ENCODE measurements at places on chromosomes 7 and 10.

DNA sequence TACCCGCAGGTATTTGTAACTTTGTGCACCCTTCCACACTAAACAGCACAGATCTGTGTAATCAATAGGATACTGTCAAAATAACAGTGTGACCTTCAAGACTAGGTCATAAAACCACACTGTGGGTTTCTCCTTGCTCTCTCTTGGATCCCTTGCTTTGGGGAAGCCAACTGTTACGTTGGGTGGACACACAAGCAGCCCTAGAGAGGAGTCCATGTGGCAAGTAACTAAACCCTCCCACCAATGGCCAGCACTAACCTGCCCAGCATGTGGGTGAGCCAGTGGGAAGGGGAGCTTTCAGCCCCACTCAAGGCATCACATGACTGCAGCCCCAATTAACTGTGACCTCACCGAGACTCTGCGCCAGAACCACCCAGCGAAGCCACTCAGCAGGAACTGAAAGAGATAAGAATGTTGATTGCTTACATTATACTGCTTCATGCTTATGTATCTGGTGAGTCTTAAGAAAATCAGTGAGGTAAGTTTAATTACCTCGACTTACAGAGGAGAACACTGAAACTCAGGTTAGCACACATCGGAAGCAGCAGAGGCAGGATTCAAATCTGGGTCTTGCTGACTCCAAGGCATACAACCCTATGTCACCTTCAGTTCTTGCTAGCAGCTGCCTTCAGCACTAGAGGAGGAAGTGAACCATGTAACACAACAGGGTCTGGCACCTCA lies 9.4 kb upstream of the ZC3HAV1 start:
- DNase-seq = no peak

DNA sequence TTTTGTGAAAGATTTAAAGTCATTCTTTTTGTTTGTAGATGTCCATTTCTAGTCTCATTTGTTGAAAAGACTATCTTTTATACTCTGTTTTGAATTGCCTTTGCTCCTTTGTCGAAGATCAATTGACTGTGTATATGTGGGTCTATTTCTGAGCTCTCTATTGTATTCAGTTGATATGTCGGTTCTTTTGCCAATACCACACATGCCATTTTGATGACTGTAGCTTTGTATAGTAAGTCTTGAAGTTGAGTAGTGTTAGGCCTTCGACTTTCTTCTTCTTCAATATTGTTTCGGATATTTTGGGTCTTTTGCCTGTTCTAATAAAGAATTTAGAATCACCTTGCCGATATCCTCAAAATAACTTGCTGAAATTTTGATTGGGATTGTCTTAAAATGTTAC lies 104.5 kb downstream of the CCSER2 start:
- DNase-seq = no peak

DNA sequence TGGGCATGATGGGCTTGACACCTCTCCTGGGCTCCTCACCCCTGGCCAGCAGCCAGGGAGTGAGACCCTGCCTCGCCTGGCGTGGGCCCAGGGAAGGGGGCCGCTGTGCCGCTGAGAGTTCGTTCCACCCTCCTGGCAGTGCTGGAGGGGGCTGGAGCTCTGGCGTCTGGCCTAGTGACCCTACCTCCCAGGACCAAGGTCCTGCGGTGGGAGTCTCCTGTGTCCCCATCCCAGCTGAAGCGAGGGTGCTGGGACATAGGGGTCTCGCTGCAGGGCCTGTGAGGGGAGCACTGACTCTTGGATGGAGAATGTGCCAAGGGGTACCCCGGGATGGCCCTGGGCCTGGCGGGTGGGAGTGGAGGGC lies 1.2 kb downstream of the GTF2IRD1 start:
- no peak for DNase-seq

GRCh38 chr7:85520175-85520574 lies 333.3 kb upstream of the SEMA3D start:
- DNase-seq = no peak

GRCh38 chr10:129030996-129031843 lies 435.8 kb upstream of the MGMT start:
- DNase-seq = no peak

- DNase-seq = no peak
Observed at GRCh38 chr7:126988022-126988421, 264.7 kb downstream of the GRM8 start.

GRCh38 chr10:124713679-124714255 lies 30.4 kb downstream of the FAM53B start:
- no peak for DNase-seq

GRCh38 chr10:45096001-45096400 lies 95.3 kb downstream of the ZNF22 start:
- no peak for DNase-seq

DNA sequence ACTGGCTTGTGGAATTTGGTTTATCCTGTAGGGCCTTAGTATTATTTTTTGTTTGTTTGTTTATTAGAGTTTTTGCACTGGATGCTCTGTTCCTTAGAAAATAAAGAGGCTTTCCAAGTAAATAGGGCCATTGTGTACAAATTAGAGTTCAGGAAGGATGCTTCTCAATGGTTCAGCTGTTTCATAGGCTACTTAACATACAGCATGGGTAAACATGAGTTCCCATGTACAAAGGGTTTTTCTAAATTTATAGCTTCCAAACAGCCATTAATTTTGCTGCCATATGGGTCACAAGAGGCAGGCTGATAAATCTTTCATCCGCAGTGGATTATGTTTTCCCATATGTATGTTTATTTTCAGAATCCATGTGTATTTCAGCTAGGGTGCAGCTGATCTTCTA lies 121.6 kb upstream of the WDR11 start:
- DNase-seq = no peak

GRCh38 chr7:135666156-135666555 lies 3.8 kb downstream of the STMP1 start:
- DNase-seq = no peak

- no peak for DNase-seq
Observed at GRCh38 chr10:125134483-125134848, 25.9 kb downstream of the CTBP2 start.

DNA sequence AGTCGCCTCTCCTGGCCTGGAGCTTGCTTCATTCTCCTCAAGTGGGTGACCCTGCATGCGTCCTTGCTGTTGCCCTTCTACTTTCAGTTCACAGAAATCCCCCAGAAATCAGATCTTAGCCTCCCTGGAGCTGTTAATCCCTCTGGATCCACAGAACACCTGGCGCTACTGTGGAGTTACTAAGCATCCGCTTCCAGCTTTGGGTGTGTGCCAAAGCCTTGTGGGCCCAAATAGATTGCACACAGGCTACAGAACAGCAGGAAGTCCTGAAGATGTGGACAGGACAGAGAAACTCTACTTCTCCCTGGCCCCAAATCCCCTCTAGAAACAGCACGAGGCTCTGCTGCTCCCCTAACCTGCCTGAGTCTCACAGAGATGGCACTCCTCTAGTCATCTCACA lies 36.6 kb upstream of the PDLIM1 start:
- DNase-seq = no peak

DNA sequence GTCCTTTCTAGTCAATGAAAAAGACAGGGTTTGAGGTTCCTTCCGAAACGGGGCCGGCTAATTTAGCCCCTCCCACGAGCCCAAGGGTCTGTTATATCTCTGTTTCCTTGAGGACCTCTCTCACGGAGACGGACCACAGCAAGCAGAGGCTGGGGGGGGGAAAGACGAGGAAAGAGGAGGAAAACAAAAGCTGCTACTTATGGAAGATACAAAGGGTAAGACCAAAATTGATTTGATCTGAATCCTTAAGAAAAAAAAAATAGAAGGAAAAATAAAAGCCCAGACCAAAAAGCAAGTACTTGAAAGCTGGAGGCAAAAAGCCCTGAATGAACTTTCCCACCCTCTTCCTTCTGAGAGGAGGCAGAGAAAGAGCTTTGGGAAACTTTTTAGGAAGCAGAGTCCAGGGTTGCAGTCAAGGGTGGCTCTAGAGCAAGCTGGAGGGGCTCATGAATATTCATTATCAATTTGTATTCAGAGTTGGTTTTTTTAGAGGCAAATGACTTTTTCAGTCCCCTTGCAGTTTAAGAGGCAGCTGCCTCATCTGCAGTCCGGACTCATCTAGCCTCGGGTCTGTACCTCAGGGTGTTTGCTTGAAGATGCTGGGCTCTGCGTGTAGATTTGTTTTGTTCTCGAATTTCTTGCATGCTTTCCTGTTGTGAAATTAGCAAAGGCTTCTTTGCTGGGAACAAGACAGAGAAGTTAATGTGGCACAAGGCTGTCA lies at the start of gene ENTPD1:
Gene ENTPD1 (plus strand): TSS at position 123 of the 721 bp plus-strand sequence. CDS start 77 bp downstream, at position 200.
- DNase-seq = no peak

GRCh38 chr7:359766-360361 lies 69.9 kb downstream of the FOXL3 start:
- DNase-seq = no peak

- DNase-seq = no peak
Observed at GRCh38 chr7:105621617-105622016, 40.3 kb upstream of the EFCAB10 start.

DNA sequence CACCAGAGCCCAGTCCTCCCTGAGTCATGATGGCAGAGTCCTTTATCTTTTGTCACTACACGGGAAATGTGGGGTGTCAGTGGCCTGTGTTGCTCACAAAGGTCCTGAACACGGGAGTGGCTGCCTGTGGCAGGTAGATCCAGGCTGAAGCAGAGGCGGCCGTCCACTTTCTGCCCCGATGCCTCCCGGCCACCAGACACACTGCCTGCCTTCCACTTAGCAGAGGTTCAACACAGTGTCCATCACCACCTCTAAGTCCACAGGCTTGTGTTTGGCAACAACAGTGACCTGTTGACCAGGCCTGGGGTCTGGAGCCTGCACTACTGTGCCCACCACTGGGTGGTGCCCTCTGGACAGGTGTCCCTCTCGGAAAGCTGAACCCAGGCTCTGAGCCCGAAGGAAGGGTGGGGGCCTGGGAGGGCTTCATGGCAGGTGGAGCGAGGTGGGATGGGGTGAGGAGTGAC lies 49.9 kb upstream of the CAMK2B start:
- DNase-seq = no peak

DNA sequence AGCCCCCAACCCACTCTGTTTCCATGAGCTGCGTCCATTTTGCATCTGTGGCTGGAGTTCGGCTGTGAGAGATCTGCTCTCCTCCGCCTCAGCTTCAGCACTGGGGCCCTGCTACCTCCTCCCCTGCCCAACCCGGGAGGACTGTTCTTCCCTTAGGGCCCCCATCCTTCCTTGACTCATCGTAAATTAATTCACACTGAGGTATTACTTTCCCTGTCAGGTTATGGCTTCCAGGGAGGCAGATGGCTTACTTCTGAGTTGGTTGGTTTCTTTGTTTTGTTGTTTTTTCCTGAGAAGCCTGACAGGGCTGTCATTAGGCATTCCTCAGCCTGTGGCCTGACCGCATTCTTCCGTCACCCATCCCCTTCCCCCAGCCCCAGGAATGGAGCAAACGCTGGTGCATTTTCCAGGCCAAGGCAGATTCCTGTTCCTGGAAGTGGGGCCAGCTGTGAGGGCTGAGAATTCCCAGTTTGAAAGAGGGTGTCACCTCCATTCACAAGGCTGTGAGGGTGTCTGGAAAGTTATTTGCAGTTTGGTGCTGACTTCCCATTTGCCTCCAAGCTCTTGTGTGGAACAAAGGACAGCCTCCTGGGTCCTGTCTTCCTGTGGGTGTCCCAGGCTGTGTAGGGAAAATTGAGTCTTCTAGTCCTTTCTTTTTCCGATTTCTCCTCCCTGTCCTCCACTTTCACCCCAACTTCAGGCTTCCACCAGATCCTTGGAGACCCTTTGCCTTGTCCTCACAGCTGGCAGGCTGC lies 11.7 kb downstream of the CPA5 start:
- DNase-seq = no peak

DNA sequence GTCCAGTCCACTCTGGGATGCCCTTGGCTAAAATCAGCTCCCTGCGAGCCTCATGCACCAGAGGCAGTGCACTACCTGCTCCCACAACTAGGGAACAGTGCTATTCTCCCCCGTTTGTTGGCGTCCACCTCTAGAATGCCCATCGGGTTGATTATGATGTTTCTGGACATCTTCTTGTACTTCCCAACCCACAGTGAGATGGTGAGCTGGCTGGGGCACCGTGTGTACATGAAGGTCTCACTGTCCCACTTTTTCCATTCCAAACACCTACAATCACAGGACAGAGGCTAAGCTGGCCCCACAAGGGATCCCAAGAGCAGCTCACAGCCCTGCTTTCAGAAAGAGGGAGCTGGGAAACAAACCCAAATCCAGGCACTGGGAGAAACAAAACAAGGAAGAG lies 126.2 kb upstream of the ZNF92 start:
- DNase-seq = no peak

DNA sequence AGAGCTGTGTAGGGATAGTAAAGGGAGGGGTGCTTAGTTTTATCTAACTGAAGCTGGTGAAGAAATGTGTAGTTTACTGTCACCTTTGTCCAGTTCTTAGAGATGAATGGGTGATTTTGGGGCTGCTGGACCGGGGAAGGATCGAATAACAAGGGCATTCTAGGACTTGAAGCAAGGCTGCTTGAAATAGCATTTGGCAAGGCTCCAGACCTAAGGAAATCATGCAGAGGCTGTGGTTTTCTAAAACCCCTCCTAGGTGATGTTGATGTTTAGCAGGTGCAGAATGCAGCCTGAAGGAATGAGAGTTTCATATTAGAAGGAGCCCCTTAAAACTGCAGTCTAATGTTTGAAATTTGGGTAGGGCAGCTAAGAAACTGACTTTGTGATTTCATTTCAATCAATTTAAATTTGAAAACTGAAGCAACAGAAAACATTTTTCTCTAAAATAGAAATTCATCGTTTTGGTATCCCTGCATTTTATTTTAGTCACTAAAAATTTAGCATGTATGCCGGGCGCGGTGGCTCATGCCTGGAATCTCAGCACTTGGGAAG lies 68.5 kb downstream of the TET1 start:
- DNase-seq = no peak

- DNase-seq = peak; percentile 50
Observed at GRCh38 chr7:6530626-6531491, 20.4 kb downstream of the GRID2IP start.

DNA sequence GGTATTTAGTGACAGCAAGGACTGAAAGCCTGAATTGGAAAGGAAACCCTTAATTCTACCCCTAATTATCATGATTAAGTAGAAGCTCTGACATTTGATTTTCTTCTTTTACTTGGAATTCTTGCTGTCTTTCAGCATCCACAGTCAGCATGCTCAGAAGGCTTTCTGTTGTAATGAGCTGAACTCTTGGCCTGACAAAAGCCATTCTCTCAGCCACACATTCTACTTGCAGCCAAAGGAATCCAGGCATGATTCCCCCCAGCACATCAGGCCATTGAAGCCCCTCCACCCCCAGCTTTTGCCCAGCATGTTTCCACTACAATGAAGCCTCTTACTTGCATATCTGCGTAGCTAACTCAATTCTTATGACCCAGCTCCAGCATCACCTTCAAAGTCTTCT lies 94.3 kb upstream of the FRMD4A start:
- DNase-seq = no peak

- no peak for DNase-seq
Observed at GRCh38 chr10:99654390-99655175, 4.7 kb upstream of the ENTPD7 start.

- DNase-seq = no peak
Observed at GRCh38 chr10:58486821-58487220, 25.9 kb upstream of the BICC1 start.

GRCh38 chr7:74029991-74030415 lies 2.0 kb downstream of the ELN start:
- no peak for DNase-seq

GRCh38 chr10:73537288-73537687 lies 41.5 kb upstream of the PPP3CB start:
- no peak for DNase-seq

- no peak for DNase-seq
Observed at GRCh38 chr7:32591938-32592337, 96.6 kb downstream of the AVL9 start.

Measured in stimulated activated CD8-positive, alpha-beta memory T cell treated with anti-CD3 and anti-CD28 coated beads, Interleukin-4, amount 100 ng/mL, for 1 hour (primary cell).